NCI-H2171 (cell line): ENCODE measurements at places on chromosomes 5 and 9.

- no peak for DNase-seq
Measured at GRCh38 chr9:109857336-109857735, 77.3 kb downstream of the PALM2AKAP2 start.

- DNase-seq = no peak
Measured at GRCh38 chr9:84504360-84504759, 163.8 kb upstream of the SLC28A3 start.

DNA sequence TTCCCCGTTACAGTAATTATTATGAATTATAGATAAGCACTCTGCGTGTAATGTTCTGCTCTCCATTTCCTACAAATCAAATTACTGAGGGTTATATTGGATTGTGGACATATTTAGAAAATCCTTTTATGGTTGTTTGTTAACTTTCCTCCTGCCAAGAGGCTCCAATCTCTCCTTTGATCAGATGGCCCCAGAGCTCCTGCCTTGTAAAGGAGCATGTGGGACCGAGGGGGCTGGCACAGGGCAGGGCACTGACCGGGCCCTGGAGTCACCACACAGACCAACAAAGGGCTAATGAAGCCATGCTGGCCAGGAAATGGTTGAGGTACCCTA lies 415.9 kb downstream of the EFNA5 start:
- no peak for DNase-seq

DNA sequence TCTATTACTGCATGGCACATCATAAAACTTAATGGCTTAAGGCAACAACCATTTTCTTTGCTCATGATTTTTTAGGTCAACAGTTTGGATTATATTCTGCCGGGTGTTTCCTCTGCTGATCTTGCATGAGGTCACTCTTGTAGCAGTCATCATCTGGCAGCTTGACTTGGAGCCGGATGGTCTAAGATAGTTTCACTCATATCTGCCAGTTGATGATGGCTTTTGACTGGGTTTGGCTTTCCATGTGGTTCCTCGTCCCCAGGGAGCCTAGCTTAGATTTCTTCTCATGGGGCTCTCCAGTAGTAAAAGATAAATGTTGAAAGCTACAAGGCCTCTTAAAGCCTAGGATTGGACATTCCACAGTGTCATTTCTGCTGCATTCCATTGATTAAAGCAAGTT lies 27.4 kb downstream of the LNPEP start:
- DNase-seq = no peak

DNA sequence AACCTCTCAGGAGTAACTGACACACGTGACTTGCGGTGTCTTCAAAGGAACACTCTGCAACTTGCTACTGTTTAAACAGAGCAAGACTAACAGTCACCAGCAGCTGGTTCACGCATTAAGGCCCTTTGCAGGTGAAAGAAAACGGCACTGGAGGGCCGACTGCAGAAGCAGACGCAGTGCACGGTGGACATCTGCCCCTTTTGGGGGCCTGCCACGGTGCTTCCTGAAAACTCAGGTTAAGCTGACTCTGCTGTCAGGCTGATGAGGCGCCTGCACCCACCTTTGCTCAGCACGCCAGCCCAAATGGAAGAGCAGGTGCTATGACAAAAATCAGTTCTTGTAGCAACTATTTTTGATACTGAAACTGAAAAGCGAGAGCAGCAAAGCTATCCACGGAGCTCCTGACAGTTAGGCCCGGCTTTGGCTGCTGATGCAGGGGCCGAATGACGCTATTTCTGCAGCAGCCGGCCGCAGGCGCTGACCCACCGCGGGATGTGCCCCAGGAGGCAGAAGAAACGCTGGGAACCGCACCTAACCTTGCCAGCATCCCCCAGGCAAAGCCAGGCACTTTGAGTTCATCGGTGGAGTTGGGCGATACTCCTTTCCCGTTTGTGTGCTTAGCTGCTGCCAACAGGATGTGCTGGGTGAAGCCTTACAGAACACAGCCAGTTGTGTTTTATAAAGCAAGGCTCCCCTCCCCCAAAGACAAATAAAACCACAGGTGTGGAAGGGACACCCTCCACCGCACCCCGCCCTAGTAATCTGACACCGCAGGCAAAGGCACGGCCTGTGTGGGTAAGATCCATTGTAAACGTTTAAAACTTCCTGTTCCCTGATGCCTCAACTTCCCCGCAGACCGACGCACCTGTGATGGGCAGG lies 21.1 kb upstream of the TERT start:
- peak; percentile 95 for DNase-seq

DNA sequence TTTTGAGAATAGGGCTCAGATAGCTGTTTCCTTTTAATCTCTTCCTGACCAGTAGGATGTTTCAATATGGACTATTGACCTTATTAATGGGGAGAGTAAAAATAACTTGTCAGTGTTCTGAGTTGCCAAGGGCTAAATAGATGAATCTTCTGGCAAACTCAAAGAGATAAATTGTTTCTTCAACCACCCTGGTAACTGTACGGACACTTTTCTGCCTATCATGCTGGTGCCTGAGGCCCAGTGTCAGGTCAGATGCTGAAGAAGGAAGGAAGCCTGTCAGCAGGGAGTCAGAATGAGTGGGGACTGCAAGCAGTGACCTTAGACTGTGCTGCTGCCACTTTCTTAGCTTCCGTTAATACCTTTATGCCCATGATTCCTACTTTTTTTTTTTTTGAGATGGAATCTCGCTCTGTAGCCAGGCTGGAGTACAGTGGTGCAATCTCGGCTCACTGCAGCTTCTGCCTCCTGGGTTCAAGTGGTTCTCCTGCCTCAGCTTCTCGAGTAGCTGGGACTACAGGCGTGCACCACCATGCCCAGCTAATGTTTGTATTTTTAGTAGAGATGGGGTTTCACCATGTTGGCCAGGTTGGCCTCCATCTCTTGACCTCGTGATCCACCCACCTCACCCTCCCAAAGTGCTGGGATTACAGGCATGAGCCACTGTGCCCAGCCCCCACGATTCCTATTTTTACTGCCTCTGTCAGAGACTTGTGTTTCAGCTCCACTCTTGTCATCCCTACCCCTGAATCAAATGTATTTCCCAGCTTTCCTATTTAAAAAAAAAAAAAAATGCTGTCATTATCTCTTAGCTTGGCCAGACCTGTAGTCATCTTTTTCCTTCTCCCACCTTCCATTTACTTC lies 33.7 kb downstream of the TGFBR1 start:
- DNase-seq = no peak

- no peak for DNase-seq
Measured at GRCh38 chr5:77255617-77256016, 45.1 kb downstream of the PDE8B start.
